NCI-H1105 (cell line): ENCODE measurements at places on chromosomes 2 and 18.

- DNase-seq, result no peak
Measured at GRCh38 chr2:70121627-70122372, 34.5 kb downstream of the PCBP1 start.

DNA sequence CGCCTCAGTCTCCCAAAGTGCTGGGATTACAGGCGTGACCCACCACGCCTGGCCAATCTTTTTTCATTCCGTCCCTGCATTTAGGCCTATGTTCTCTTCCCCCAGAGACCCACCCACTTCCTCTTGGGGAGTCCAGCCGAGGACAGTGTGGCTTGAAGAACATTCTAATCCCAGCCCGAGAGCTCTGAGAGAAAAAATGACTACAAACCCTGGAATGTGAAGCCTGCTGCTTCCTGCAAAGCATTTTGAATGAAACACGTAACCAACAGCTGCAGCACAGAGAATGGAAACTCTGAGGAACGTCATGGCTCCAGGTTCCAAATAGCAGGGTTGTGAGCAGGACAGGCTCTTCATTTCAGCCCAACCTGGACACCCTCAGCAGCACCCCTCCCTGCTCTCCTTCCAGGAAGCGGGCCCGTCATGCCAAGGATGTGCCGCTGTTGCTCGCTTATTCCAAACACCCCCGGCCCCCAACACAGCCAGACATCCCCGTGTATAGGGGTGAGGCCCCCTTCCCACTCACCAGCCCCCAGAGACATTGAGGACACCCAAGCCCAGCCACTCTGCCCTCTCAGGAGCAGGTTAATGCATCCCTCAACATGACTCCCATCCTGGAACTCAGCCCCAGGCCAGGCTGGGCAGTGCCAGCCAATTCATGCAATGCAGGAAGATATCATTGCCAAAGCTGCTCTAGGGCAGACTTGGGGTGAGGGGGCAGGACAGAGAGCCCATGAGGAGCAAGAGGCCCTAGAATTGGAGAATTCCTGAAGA is 139.8 kb downstream of the ZFP36L2 start:
- DNase-seq, result no peak

DNA sequence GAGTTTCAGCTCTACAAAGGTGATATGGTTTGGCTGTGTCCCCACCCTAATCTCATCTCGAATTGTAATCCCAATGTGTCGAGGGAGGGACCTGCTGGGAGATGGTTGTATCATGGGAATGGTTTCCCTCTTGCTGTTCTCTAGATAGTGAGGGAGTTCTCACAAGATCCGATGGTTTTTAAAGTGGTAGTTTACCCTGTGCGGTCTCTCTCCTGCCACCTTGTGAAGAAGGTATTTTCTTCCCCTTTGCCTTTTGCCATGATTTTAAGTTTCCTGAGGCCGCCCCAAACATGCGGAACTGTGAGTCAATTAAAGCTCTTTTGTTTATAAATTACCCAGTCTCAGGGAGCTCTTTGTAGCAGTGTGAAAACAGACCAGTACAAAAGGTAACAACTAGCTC is 306.0 kb downstream of the LRP1B start:
- no peak for DNase-seq

DNA sequence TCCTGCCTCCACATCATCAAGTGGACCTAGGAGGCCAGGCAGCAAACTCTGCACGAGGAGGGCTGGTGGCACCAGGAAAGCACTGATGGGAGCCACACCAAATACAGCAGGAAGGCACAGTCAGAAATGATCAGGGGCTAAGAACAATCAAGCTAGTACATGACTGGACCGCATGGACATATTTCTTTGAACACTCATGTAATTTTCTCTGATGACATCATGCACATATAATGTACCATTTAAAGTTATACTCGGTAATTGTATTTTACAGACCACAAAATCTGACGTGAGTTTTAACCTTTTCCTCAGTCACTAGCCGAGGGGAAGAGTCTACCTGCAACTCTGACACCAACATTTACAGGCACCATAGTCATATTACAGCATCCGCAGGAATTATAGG is 76.7 kb downstream of the XDH start:
- DNase-seq, result no peak

GRCh38 chr2:142875010-142875409 is 2.5 kb upstream of the KYNU start:
- DNase-seq, result no peak

GRCh38 chr2:236682651-236683422 is 113.2 kb downstream of the ACKR3 start:
- DNase-seq, result no peak

- DNase-seq, result no peak
Measured at GRCh38 chr2:36513661-36514060, 84.3 kb downstream of the FEZ2 start.

DNA sequence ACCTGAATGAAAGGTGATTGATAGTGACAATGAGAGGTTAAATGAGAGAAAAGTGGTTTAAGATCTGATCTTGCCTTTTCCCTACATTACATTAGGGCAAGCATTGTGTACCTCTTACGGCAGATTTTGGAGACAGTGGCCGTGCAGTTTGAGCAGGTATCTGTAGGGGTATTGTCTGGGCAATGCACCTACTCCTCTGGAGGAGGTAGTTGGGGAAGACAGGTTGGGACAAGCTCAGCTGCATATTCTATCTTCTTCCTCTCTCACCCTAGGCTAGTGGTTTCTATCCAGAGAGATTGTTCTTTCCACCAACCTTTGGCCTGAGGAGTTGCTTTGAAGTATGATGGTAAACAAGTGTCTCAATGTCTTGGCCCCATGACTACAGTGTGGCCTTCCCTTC is 323.2 kb downstream of the CYP26B1 start:
- no peak for DNase-seq

GRCh38 chr2:174035981-174036742 is 71.0 kb upstream of the SP3 start:
- DNase-seq, result no peak

- no peak for DNase-seq
Measured at GRCh38 chr2:121819846-121820245, 64.4 kb downstream of the TSN start.

DNA sequence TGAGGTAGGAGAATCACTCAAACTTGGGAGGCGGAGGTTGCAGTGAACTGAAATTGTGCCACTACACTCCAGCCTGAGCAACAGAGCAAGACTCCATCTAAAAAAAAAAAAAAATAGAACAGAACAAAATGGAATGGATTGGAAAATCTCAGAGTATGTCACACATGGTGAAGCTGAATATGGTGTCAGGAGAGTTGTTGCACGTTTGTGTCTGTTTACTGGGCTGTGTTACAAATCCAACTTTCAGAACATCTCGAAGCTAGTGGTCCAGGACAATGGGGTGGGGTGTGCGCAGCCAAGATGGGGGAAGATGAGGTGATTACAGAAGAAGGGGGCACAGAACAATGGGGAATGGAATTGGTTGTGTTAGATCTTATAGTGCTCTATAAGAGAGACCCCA is 17.6 kb downstream of the SAG start:
- no peak for DNase-seq

DNA sequence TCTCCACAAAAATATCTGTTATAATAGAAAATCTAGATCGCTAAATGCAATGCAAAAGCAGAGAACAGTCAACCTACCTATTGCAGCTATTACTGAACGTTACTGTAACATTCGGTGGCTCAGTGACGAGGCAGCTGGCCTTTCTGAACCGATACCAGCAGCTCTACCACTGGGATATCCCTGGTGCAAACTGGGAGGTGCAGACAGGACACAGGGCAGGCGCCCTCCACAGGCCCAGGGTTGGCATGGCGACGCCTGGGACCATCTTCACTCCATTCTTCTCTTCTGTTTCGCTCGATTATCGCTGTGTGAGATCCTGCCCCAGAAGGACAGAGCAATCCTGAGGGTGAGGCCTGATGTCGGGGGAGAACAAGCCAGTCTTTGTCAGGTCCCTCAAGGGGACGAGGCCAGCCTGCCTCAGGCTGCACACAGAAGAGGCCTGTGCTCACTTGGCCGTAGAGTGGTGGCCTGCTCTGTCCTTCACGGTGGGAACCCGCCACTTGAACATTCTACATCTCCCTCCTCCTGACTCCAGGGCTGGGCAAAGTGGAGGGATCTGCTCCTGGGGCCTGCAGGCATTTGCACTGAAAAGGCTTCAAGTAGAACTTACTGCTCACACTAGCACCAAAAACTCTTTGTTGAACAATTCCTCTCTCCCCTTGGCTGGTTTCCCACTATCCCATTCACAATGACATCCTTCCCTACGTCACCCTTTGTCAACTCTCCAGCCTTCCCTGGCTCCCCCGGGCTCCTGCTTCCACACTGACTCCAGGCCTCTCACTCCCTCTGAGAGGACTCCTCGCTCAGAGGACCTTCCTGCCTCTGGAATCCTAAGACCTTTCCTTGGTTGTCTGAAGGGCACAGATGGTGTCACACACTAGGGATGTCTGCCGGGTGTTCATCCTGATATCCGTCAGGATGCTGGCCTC is 49.7 kb downstream of the CYRIA start:
- DNase-seq, result no peak

DNA sequence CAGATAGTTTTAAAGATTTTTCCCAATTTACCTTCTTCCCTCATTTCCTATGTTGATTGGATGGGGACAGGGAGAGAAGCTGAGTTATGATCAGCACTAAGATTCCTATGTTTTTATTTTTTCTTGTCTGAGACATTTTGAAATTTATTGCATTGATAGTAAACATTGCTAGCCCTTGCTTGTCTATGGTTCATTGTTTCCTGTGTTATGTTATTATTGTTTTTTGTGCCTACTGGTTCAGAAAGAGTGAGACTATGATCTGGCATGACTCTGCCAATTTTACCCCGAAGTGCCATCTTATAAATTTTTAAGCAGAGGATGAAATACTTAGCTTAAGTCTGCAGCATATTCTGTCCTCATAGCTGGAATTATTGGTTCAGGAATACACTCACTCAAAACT is 478.5 kb downstream of the MBD2 start:
- DNase-seq, result no peak

DNA sequence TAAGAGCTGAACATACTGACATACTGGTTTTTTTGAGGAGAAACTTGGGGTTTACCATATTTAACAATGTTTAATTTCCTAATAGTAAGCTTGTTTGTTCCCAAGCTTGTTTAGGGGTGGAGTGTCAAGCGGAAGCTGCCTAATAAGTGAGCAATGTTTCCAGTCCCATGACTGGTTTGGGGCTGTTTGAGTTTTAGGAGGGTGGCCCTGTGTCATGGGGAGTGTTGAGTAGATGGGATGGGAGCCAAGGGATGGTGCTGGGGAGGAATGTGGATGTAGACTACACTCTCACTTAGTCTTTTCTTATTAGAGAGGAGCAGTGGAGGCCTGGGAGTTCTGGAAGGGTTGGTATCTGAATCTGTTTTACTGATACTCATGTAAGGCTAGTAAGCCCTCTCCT is 128.5 kb downstream of the TANC1 start:
- DNase-seq, result no peak

DNA sequence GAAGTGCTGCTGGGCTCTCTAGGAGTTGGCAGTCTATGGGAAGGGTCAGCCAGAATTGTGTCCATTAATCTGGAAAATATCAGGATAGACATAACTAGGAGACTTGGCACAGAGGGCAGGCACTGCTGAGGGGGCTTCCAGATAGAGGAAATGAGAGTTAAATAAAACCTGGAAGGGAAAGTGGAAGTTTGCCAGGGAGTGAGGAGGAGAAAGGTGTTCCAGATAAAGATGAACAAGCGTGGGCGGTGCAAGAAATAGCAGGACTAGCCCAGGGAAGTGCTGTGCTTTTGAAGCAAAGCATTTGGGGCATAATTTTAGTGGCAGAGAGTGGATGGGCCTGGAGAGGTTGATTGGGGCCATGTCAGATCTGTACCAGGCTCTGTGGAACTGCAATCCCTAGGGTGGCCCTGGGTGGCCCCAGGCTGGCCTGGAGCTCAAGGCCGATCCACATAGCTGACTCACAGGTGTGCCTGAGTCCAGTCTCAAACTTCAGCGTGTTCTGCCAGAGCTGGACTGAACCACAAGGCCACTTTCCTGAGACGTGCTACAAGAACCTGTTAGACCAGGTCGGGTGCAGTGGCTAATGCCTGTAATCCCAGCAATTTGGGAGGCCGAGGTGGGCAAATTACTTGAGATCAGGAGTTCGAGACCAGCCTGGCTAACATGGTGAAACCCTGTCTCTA is 26.9 kb downstream of the GALM start:
- DNase-seq, result no peak

GRCh38 chr2:42809819-42810120 is 17.4 kb upstream of the HAAO start:
- DNase-seq, result peak; percentile 52

GRCh38 chr18:23460285-23461273 is 7.5 kb downstream of the RIOK3 start:
- no peak for DNase-seq

GRCh38 chr2:148507970-148508369 is 136.6 kb upstream of the EPC2 start:
- DNase-seq, result no peak

GRCh38 chr2:56754066-56754615 is 570.4 kb downstream of the CCDC85A start:
- DNase-seq, result peak; percentile 23

- DNase-seq, result no peak
Measured at GRCh38 chr2:238684362-238685326, 163.2 kb upstream of the TWIST2 start.

DNA sequence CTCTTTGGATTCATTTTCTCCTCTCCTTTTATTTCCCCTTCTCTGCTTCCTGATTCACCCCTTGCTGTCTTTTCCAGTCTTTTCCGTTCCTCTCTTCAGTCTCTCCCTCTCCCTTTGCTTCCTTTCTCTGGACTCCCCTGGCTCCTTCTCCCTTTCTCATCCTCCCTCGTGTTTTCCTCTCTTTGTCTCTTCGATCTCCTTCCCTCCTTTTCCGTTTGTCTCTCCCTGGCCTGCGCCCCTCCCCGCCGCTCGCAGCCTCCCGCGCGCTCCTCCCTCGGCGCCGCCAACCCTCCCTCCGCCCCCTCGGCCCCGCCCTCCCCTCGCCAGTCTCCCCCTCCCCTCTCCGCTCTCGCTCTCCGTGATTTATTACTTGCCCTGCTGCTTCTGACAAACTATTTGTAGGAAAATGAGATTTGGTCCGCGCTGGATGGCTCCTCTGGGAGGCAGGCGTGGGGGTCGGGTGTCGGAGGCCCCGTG is 46.0 kb upstream of the PAX8 start:
- peak; percentile 70 for DNase-seq

DNA sequence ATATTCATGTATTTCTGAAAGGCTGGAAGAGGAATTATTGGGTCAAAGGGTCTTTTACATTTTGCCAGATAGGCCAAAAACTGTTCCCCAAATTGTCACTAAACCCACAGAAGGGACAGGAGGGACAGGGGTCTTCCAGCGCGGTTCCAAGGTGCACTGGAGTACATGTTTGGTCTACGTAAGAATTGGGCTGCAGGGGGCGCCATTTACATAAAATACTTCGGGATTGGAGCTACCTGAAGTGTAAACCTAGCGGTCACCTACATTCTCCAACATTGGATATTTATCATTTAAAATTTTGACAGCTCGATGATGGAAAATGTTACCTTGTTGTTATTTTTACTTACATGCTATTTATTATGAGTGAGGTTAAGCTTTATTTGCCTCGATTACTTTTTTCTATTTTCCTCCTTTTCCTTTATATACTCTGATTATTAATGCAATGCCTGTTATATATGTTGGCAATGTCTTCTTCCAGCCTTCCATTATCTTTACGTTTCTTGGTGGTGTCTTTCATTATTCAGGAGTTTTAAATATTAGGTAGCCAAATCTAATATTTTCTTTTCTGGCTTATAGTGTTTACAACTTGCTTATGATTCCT is 43.0 kb upstream of the RAB6C start:
- no peak for DNase-seq

GRCh38 chr2:141393214-141393545 is 737.6 kb downstream of the LRP1B start:
- no peak for DNase-seq

GRCh38 chr2:64866797-64867196 is 122.4 kb upstream of the SLC1A4 start:
- DNase-seq, result no peak
